ENCODE measurements at places on chromosomes 3 and 15.

DNA sequence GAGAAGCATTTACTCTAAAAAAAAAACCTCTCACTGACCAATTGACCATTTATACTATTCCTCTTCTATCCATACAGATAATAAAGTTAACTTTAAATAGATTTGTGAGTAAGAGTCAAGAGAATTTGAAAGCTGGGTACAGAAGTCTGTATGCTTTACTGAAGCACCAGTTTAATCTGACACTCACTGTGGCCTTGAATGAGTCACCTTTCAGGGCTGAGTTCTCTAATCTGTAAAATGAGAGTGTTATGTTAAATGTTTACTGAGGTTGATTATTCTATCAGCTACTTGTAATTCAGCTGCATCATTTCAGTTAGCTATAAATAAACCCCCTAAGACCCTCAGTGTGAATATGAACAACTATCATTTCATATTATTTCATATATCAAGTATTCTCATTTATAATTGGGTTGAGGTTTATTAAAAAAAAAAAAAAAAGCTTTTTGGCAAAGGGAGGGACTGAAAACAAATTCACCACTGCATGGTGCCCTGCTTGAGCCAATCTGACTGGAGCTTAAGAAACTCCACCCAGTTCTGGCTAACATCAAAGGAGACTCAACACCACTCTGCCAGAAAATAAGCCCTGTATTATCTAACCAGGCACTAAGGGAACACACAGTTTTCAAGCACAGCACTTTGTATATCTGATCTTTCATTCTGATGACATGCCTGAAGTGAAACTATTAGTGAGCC lies 2.8 kb downstream of the MAP4 start:
- DNase-seq = no peak

DNA sequence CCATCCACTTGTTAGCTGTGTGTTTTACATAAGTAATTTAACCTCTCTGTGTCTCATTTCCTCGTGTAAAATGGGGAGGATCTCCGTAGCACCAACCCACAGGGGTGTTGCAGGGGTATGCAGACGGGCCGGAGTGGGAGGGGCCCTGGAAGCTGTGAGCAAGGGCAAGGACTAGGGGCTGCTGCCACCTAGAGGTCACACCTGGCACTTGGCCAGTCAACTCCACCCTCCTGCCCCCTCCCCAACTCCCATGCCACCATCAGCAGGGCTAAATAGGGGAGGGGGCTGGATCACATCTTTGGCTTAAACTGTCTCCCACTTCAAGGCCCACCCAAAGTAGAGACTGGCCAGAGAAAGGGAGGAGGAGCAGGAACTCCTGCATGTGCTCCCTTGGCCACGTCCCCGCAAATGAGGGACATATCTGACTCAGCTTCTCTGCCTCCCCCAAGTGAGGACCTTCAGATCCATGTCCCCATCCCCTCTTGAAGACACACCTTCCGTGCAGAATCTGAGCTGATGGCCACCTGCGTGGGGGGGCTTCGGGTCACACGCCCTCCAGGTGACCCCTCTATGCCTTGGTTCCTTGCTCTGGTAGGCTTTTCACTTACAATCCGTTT lies 2.6 kb downstream of the CCDC9B start:
- DNase-seq = peak; percentile 86

- no peak for DNase-seq
Observed at GRCh38 chr3:157336252-157337009, 100.2 kb upstream of the PTX3 start.

DNA sequence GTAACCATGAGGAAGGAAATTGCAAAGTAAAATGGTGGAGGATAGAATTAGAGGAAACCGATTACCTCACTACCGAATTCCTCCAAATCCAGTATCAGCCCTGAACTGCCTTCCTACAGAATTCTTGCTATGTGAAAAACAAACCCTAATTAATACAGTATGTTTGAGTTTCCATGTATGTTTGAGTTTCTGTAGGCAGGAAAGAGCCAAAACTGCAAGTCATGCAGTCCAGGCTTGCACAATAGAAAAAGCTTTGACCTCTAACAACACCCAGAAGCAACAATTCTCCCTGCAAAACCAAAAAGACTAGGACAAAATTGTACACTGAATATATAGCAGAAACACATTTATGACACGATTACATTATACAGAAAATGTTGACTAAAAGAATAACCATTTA lies 614.8 kb downstream of the DIPK2A start:
- DNase-seq = no peak

DNA sequence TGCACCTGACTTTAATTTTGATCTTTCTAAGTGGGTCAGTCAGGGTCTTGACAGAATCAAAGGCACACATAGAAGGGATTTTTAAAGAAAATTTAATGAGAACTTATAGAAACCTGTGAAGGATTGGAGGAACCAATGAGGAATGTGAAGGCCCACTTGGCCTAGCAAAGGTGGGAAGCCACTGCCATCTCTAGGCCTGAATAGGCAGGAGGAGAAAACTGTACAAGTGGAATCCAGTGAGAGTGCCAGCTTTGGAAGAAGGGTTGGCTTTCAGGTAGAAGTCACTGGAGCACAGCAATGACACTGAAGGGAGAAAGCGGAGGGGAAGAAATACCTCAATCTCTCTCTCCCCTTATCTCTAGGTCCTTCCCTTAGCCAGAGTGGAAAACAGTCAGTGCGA lies 380.7 kb upstream of the KCNMB2 start:
- DNase-seq = no peak

DNA sequence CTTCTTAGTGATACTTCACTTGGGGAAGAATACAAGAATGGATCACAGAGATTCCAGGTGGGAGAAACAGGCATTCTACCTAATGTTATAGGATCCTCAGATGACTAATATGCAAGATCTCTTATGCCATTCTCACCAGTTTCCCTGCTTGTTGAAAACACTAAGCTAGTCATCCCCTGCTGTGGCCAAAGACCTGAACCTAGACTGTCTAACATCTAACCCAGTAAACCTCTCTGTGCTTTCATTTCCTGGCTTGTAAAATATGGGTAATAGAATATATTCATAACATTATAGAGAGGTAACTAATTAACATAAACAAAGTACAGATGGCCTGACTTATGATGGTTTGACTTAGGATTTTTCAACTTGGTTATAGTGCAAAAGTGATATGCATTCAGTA lies 776.3 kb downstream of the TUSC7 start:
- DNase-seq = no peak

- no peak for DNase-seq
Observed at GRCh38 chr3:121175083-121175482, 267.1 kb downstream of the STXBP5L start.

- DNase-seq = no peak
Observed at GRCh38 chr3:114384558-114384903, 90.7 kb downstream of the TIGIT start.

GRCh38 chr3:82927309-82928253 lies 1166.1 kb upstream of the GBE1 start:
- no peak for DNase-seq

DNA sequence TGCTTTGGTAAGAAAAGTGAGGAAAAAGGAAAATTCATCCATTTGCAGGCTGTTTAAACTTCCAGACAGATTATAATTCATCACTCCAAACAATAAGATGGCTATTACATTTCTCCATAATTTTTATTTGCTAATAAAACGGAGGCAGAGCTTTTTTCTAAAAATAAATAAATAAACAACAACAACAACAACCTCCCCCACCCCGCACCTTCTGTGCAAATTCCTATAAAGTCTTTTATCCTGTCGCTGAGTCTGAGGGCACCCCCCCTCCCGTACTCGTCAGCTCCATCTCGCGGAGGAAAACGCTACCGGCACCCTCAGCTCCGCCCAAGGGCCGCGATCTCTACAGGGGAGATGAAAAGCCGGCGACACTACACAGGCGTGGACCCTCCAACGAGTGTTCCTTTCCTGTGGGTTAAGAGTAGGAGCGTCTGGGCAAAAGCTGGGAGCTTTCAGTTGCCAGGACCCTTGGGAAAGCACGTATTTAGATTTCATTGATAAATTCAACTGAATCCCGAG lies 1.0 kb upstream of the ATP1B3 start:
- peak; percentile 91 for DNase-seq

GRCh38 chr15:90761629-90762028 lies 44.5 kb downstream of the BLM start:
- DNase-seq = no peak

DNA sequence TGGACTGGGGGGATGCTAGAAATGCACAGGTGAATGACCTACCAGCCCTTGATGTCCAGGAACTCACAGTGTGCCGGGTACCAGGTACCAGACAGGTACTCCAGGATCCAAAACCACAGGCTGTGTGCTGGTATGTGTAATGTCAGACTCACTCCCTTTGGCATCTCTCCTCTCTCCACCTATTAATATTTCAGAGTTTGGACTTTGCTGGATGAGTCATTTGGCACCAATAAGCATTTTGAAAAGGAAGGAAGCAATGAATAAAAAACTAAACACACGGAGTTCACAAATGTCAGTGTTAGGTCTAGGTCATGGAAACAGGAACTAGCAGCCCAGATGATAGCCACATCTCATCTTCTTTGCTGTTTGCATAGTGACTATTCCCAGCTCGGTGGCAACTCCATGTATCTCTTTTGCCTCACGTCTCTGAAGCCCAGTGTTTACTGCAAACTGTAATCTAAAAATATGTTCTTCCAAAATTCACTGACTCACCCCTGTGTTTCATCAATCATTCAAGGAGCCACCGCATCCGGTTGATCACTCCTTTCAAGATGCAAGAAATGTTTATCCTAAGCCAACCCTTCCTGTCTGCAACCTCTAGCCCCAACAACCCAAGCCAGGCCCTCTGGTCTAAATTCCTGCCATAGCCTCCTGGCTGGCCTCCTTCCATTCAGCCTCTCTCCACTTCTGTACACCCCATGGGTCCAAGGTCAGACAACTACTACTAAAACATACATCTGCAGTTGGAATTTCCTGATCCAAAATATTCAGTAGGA lies 8.4 kb downstream of the ITGB5 start:
- no peak for DNase-seq

DNA sequence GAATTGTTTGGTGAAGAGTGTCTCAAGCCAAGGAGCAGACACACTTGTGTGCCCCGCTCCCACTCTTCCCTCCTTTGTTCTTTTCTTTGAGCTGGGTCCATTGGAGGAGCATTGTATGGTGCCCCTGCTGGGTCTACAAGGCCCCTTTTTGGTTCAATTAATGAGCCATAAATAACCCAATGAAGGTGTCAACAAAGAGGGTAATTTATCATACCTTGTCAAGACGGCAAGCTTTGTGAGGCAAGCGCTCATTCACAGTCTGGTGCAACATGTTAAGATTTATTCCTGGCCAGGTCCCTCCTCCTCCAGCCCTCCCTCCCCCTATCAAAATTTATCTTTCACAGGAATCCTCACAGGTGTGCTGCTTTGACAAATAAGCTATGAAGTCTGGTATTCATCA lies 300.1 kb downstream of the RORA start:
- no peak for DNase-seq

- no peak for DNase-seq
Observed at GRCh38 chr15:75570126-75570845, 8.8 kb downstream of the PTPN9 start.

- no peak for DNase-seq
Observed at GRCh38 chr3:129009266-129009665, 8.2 kb downstream of the EFCC1 start.

GRCh38 chr3:37545479-37545878 lies 316.2 kb upstream of the CTDSPL start:
- DNase-seq = no peak

DNA sequence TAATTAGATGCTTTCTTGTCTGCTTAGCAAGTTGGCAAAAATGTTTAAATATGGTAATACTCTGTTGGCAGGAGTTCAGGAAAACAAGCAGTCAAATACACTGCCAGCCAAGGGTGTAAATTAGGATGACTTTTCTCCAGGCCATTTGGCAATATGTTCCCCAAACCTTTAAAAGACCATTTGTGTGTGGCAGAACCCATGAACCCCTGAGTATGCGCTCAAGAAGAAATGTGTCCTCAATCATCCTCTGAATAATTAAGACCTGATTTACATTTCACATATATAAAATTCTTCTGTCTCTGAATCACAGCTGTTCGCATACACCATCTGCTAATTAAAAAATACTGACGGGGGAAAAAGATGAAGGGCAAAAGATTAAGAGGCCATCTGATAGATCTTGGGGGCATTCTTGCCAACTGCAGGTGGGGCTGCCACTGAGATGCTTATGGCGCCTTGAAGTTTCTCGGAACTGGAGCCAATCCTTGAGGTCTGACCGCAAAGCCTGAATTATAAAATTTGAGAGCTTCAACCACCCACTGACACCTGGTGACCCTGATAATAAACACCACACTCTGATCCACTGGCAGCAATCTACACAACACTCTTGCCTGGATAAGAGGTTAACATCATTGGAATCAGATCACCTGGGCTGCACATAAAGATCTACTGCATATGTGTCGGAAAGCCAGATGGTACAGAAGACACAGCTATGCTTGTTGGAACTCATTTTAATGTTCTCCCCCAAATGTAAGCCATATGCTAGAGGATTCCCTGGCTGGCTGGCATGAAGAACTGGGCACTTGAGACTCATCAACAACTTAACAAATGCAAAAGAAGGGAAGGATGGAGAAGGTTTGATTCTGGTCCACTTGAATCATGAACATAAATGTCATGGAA lies 190.6 kb downstream of the OSBPL10 start:
- DNase-seq = no peak

DNA sequence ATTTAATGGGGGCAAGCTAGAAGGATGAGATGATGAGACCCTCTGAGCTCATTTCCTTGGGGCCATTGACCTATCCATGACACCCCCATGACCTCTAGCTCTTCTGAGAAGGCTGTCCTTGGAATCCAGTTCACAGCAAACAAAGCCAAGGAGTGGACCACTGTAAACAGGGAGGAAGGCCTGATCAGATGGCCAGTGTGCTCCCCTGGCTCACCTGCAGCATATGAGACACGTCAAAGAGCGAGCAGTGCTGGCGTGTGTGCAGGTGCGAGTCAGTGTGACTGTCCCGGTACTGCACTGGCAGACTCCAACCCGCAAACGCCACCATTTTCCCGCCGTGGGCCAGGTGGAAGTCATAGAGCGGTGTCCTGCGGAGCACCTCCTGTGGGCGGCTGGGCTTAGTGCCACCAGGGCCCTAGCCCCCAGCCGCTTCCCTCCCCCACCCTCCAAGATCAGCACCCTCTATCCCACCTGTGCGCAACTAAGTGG lies 339 bp downstream of the AMT start:
- DNase-seq = no peak

GRCh38 chr3:45001738-45002137 lies 24.4 kb upstream of the CLEC3B start:
- DNase-seq = no peak

GRCh38 chr3:69121950-69122349 lies 445 bp downstream of the LMOD3 start:
- no peak for DNase-seq

GRCh38 chr15:95208988-95209387 lies 977.6 kb downstream of the MCTP2 start:
- no peak for DNase-seq

DNA sequence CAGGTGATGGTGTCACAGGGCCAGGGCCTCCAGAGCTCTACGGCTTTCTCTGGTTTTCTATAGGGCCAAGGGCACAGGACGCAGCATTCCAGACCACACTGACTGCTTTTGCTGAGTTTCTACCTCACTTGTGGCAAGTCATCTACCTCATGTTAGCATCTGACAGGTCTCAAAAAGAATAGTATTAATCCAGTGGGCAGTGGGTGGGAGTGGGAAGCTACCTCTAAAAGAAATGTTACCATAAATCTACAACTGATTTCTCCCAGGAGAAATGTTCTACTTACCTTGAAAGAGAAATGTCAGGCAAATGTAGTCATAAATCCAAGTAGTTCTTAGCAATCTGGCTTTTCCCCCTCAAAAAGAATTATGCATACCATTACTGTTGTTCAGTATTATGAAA lies 55.7 kb upstream of the CCR4 start:
- DNase-seq = no peak

GRCh38 chr3:160857476-160858119 lies 101.6 kb downstream of the PPM1L start:
- no peak for DNase-seq

- no peak for DNase-seq
Observed at GRCh38 chr15:73019154-73019553, 33.1 kb upstream of the NEO1 start.
